ENCODE measurements at places on chromosomes 6 and 20.

DNA sequence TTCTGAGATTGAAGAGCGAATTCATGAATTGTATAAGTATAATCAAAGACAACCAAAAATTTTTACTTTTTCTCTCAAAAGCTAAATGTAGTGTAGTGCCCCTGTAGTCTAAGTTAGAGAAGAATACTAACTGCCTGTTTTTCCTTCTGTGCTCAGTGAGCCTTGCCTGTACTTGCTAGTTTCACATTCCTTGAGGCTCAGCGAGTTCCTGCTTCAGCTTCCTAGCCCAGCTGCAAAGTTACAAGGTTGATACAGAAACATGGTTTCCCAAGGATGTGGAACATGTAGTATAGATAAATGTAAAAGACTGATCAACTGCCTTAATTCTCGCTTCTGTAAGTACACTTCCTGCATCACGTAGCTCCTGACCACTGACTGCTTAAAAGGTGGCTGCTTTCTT lies 33.1 kb upstream of the SEC63 start:
- DNase-seq, result no peak

- no peak for DNase-seq
Observed at GRCh38 chr6:142854589-142855488, 90.1 kb downstream of the HIVEP2 start.

DNA sequence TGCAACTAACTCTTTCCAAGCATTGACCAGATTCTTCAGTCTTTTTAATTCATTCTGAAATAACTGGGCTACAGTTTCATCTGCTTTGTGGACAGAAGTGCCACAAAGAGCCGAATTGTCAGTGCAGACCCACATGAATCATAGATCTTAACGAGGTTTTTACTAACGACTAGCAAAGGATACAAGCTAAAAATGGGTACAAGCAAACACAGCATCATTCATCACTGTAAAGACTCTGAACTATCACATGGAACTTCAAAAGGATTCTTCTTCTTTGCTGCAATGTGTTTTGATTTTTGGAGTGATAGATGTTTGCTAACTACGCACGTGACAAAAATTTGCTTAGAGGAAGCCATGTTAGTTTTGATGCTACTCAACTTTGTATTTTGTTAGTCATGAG lies 227.1 kb downstream of the ESR1 start:
- DNase-seq, result no peak

- DNase-seq, result peak; percentile 50
Observed at GRCh38 chr6:87832025-87832825, 130.2 kb upstream of the AKIRIN2 start.

- no peak for DNase-seq
Observed at GRCh38 chr6:116528133-116528532, 16.7 kb downstream of the CALHM5 start.

GRCh38 chr6:63514488-63515173 lies 57.6 kb upstream of the LOC128125822 start:
- DNase-seq, result no peak

GRCh38 chr20:32858701-32859372 lies at the start of gene EFCAB8:
TSS of gene EFCAB8 (plus strand) at chr20:32858923. CDS start at chr20:32863793, 4,870 bp downstream.
- peak; percentile 70 for DNase-seq

DNA sequence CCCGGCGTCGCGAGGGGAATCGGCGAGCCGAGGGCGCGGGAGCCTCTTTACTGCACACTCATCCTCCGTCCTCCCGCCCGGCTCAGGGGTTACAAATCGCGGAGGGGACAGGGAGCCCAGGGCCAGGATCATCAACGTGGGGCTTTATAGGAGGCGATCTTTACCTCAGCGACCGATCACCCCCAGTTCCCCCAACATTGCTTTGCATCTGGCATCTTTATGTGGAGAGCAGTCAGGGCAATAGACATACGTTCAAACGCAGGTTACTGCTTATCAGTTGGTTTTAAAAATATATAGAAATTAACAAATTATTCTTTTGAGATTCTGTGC lies 634 bp downstream of the HSF2 start:
- DNase-seq, result peak; percentile 40

- DNase-seq, result no peak
Observed at GRCh38 chr6:162360901-162361567, 366.5 kb downstream of the PRKN start.

DNA sequence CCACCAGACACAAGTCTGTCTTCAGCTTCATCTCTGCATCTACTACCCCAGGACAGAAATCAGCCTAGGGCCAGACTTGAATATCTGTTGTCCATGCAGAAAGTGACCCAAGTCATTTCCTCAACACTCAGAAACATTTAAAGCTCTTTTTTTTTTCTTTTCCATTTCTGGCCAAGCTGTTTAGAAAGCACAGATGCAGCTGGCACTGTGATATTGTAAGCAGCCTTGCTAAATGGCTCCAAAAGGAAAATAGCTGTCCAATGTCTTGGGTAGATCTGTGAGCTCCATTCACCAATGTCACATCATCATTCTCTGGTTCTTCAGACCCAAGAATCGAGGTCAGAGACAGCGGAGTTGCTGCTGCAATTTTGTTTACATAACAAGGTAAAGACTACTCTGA lies 174.2 kb downstream of the PDE7B start:
- no peak for DNase-seq

DNA sequence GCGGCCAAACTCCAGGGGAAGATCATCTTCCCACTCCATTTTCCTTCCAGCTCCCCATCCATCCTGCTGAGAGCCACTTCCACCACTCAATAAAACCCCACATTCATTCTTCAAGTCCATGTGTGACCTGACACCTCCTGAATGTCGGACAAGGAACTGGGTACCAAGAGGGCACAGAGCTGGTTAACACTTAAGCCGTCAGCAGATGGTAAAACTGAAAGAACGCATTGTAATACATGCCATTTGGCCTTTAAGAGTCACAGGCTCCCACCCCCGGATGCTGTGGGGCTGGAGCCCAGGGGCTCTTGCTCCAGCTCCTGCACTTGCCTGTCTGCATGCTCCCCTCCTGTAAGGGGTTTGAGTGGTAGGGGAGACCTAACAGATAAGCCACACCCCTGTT lies 753.9 kb downstream of the COL12A1 start:
- DNase-seq, result no peak

GRCh38 chr6:136890194-136890839 lies 31.8 kb upstream of the SLC35D3 start:
- no peak for DNase-seq

- no peak for DNase-seq
Observed at GRCh38 chr6:106490030-106490429, 129.5 kb downstream of the CRYBG1 start.

DNA sequence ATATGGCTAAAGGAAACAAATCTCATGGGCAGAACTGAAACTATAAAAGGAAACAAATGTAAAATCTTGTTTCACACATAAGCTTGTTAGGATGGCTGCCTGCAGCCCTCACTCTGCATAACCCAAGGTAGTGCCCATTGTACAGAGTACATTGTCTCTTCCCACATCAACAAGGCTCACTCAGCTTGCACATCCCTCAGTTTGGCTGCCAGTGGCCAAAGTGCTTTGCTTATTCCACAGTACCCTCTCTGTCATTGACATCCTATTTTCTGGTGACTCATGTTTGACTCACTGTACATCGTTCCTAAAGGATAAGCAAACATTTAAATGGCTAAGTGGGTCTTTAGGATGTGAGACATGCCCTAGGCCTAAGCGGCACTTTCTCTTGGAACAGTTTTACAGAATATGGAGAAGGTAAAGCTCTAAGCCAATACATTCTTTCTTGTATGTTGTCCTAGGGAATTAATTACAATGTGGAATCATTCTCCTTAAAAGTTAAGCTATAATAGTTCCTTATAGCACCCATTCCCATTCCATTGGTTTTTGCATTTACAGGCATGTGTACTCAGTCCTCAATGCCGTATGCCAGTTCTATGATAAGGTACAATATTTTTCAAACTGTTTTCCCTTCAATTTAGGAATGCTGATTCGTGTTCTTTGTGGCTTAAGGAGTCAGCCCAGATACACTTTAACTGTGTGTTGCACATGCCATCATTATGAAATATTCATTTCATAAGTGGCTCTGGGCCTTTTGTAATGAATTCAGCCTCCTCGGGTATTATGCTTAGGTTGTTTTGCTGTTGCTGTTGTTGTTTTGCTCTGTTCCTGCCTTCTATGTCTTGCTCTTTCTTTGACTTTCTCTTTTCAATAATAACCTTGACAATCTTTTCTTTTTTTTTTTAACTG lies 5.5 kb downstream of the ANKEF1 start:
- DNase-seq, result no peak

DNA sequence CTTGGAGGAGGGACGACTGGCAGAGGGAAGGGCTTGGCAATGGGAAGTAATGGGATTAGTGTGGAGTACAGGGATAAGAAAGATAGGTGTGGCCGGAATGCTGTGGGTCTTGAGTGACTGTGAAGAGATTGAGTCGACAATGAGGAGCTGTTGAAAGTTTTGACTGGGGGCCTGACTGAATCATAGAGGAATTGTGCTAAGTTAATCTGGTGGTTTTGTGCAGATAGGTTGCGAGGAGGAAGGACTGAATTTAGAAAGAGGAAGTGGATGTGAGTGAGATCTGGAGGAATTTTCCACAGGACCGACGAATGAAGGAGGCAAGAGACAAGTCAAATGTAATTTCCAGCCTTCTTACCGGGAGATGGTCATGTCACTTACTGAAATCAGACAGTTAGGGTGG lies 143.9 kb upstream of the RALGAPA2 start:
- no peak for DNase-seq

DNA sequence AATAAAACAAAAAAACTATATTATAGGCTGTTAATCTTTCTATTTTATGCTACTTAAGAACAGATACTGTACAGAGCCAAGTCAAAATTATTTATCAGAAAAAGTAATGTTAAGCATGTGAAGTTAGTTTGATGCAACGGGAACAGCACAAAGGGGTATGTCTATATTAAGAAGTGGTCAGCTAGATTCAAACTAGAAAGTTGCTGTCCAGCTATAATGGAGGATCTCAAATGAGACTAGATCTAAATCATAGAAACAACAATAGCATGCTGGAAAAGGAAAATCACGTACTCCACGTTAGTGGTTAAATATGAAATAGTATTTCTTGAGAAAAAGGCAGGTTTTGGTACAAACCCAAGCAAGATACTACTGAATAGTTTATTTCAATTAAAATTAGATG lies 1124.0 kb downstream of the GRIK2 start:
- no peak for DNase-seq

DNA sequence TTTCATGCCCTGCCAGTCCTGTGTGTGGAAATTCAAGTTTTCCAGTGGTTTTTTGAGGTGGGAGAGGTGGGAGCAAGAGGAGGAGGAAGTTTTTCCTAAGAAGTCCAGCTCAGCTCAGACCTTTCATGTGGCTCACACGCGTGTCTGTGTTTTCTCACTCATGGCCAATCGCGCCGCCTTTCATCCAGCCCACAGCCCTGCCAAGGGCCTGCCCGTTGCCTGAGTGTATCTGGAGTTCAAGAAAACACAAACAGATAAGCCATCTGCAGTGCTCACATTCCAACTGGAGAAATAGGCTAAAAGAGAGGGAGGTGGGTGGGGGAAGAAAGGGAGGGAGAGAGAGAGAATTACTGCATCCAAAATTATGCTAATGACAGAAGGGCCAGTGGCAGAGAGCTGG lies 12.6 kb upstream of the MPC1 start:
- DNase-seq, result no peak

DNA sequence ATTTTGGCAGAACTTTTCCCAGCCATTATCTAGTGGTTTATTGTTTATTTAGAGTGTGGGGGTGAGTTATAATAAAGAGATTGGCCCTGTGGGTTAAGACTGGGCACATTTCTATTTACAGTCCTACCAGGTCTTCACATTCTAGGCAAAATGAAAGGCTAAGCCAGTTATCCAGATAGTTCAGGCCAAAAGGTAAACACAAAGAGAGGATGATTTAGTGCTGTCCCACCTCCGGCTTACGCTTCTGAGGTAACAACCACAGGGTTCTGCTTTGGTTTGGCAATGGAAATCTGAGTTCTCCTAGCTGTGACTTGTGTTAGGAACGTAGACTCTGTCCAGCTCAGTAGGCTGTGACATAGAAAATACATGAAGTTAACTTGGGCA lies 50.3 kb upstream of the PTPRK start:
- DNase-seq, result no peak
